Activated CD4-positive, alpha-beta T cell treated with anti-CD3 and anti-CD28 coated beads, Interleukin-2, amount 50 U/mL, for 4 hours (primary cell): ENCODE measurements at places on chromosomes 13 and 19.

DNA sequence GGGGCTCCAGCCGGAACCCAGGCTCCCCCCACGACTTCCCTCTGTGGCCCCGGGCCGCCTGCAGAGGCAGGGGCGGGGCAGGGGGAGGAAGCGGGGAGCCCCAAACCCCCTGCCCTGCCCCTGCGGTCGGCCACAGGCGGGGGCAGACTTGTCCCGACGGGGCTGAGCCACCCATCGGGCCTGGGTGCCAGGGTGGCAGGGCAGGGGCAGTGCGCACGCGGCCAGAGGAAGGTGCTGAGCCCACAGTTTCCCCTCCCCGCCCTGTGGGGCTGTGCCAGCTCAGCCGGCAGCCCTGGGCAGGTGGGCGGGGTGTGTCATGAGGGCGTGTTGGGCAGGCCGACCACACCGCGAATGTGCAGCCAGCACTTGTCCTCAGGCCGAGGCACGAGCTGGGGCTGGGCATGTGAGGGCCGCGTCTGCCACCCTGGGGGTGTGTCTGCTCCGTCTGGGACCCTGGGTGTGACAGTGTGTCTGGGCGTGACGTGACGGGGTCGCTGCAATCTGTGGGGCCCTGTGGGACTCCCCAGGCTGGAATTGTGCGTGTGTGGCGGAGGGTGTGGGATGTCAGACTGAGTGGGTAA lies 17.7 kb downstream of the CCDC97 start:
- DNase-seq = peak; percentile 80

DNA sequence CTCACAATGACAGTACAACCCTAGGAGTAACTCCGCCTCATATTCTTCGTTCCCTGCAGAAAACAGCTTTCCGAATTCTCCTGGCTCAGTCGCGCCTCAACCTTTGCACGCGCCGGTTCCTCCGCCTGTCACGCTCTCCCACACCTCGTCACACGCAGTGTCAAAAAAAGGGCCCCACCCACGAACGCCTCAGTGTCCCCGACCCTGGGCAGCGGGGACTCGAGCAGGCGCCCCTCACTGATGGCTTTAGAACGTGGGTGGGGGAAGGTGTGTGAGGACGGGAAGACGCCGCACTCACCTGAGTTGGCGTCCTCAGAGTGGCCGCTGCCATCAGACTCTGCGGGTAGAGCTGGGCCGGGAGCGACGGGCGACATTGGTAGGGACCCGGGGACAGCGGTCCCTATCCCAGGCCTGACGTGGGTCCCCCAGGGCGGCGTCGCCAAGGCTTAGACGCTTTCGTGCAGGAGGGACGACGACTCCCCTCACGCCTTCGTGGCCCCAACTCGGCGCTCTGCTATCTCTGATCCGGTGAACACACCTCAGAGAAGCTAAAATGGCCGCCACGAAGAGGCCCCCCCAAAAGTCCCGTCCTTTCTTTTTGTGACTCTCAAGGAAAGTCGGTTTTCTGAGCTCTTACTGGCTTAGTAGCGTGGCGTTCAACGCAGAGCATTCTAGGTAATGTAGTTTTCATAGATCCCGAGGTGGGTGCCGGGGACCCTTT lies at the start of gene ZNF154:
Gene ZNF154, minus strand, starts transcription at position 564 of the 721 bp plus-strand sequence. Its CDS starts 233 bp downstream, at position 331.
- DNase-seq = peak; percentile 25

DNA sequence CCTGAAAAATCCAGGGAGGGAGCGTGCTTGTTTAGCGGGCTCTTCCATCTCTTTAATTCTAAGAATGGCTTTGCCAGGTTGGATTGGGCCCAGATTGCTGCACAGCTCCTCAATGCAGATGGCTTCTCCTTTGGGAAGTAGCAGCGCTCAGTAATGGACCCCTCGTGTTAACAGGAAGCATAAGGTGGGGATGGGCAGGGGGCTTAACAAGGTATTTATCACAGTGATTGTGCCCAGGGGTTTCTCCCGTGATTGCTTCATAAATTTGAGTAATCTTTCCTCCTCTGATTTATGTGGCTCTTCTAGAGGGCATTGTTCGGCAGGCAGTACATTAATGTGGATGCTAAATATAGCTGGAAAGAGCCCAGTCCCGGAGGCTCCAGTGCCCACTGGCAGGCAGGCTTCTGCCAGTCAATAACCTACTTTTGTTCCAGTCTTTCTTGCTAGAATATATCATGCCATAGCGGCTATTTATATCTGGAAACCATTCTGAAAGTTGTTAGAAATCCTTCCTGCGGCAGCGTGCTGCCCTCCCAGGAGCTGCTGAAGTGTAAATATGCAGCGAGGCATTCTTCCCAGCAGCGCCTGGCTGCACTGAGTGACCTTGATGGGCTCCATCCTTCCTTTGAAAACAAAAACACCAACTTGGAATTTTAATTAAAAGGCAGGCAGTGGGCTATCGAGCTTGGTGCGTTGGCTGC lies 65.0 kb downstream of the FGF9 start:
- no peak for DNase-seq

DNA sequence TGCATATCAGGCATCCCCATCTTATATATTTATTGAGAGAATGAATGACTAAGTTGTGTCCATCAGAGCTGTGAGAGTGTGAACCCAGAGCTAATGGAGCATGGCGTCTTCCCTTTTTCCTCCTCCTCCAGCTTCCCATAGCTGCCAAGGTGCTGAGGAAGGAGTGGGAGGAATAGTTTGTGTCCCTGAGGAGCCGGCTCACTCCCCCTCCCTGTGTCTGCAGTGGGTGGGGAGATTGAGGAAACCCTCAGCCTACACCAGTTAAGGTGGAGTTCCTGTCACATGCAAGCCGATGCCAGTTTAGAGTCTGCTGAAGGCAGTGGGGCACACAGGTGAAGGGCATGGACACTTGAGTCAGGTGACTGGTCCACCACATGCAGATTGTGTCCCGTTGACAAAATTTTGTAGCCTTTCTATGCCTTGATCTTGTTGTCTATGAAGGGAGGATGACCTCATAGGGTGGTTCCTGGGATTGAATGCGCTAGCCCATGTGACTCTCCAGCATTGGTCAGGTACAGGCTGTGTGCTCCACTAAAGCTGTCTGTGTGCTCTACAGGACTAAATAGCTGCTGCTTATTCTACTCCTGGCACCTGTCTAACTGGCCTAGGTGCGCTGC lies 47.6 kb upstream of the GPI start:
- DNase-seq = no peak

GRCh38 chr19:5240011-5240410 lies 100.6 kb downstream of the PTPRS start:
- no peak for DNase-seq

GRCh38 chr13:32134241-32135055 lies 102.9 kb downstream of the FRY start:
- DNase-seq = no peak

DNA sequence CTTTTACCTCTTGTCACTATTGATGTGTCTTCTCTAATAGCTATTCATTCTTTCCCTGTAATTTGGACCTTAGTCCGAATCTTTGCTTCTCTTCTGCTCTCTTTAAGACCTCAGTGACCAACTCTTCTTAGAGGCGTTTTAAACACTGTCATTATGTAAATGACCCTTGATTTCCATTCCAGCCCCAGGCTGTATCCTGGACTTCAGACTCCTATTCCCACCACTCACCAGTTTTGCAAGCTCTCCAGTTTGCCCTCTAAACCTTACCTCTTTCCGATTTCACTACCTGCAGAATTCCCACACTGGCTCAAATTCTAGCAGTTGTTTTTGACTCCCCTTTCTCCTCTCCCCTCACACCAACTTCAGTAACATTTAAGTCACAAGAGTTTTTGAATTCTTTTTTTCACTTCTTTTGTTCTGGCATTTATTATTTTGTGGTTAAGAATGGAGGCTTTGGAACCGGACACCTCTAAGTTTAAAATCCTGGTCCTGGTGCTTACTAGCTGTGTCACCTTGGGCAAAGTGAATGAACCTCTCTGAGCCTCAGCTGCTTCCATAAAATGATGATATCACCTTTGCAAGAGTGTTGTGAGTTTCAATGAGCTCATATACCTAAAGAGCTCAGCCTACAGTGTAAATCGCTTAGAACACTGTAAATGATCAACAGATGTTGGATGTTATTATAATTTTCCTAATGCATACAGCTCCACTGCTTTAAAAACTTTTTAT lies 13.6 kb upstream of the HMGB1 start:
- no peak for DNase-seq

GRCh38 chr13:76048131-76048530 lies 412.0 kb downstream of the LMO7 start:
- no peak for DNase-seq

- no peak for DNase-seq
These were observed 575.1 kb downstream of the SLITRK5 start for GRCh38 chr13:88246239-88246638.

DNA sequence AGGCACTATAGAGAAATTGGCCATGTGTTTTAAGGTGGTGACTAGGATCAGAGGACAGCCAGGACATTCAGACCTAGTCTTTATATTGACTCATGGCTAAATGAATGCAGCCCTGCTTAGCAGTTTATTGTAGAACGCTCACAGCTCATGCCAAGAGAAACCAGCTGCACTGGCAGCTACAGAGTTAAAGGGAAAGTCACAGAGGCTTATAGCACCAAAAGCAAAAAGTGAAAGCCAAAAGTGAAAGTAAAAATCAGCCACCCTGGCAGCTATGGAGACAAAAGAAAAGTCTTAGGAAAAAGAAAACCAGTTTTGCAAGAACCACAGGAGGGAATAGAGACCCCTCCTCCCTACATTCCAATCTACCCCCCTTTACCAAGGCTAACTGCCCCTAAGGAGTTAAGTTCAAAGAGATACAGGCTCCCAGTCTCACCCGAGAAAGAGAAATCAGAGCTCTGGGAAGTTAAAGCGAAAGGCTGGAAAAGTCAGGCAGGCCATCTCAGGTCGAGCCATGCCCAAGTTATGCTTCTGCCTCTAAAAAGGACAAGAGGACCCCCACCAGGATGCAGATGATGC lies 99.0 kb downstream of the ZNF429 start:
- no peak for DNase-seq

DNA sequence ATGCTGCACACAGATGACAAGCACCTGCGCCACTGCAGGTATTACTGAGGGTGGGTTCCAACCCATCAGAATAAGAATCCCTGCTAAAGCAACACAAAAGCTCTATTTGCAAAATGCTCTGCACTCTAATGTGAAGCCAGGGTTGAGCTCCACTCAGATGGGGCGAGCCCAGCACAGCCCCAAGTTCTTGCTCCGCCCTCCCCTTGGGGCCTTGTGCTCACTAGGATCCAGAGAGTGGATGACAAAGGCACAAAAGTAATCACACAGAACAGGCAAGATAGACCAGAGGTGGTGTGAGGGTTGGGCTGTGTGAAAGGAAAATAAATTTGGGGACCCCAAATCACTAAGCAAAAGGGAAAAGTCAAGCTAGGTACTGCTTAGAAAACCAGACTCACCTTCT lies 8.2 kb upstream of the ZNF611 start:
- DNase-seq = no peak

DNA sequence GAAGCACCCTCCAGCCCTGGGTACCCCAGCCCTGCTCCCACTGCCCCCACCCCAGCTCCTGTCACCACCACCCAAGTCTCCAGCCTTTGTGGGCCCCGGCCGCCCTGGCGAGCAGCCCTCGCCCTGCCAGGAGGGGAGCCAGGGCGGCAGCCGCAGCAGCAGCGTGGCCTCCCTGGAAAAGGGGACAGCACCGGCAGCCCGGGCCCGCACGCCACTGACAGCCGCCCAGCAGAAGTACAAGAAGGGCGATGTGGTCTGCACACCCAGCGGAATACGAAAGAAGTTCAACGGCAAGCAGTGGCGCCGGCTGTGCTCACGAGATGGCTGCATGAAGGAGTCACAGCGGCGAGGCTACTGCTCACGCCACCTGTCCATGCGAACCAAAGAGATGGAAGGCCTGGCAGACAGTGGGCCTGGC lies 3.9 kb downstream of the CIC start:
- DNase-seq = no peak

DNA sequence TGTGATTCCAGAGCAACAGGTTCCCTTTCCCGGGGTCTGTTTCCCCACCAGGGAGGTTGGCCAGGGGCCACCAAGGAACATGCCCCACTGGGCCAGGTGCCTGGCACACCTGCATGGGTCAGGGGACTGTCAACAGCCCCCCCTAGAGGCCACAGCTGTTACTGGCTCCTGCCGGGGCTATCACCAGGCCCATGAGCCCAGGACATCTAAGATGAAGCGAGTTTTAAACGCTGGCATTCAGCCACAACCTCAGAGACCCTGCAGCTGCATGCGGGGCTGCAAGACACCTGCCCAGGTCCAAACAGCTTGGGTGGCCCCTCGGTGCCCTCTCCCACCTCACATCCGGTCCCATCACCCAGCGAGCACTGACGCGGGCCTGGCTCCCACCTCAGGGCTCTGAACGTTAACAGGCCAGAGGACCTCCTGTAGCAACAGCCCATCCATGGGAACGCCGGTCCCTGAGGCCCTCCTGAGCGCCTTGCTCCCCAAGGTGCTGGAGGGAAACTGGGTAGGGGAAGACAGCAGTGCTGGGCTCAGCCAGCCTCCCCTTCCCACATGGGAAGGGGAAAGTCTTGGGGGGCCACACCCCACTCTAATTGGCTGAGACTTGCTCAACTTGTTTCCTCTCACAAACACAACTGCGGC lies 12.0 kb downstream of the KHSRP start:
- DNase-seq = peak; percentile 47

DNA sequence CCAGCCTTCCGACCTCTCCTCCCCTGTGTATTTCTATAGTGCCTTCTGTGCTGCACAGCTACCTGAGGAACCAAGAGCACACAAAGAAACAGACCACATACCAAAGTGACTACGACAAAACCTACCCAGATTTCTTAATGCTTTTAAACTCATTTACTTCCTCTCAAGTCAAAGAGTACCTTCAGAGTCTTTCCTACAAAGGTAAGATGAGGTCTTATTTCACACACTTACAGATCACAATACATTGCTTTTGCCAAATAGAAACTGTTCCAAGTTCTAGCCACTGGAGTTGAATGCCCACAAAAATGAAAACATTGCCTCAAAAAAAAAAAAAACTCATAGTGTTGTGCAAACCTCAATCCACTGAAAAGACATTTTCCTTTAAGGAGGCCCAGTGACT lies 36.4 kb downstream of the TEX26 start:
- no peak for DNase-seq

DNA sequence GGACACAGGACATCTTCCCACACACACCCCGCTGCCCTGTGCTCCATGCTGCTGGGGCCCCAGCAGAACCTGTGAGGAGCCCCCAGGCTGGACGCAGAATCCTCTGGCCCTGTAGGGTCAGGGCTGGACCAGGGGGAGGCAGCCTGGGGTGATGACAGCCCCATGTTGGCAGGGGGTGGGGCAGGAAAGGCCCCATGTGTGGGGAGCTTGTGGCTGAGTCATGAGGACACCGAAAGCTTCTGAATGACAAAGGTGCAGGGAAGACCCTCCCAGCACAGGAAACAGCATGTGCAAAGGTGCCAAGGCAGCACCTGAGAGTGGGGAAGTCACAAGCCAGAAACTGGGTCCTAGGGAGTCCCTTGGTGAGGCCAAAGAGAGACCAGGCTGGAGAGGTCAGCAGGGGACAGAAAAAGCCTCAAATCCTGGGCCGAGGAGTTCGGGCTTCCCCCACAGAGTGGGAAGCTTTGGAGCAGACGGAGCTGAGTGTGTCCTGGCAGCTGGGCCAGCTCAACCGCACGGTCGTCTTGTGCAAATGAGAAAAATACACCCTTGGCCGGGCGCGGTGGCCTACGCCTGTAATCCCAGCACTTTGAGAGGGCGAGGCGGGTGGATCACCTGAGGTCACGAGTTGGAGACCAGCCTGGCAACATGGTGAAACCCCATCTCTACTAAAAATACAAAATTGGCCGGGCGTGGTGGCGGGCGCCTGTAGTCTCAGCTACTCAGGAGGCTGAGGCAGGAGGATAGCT lies 17.5 kb downstream of the ATP8B3 start:
- DNase-seq = no peak

- DNase-seq = no peak
These were observed 21.4 kb downstream of the TEX29 start for GRCh38 chr13:111341886-111342285.
